NCI-H2081 treated with DMSO at 0.1 percent for 48 hours (cell line): ENCODE measurements at places on chromosomes 7 and 10.

DNA sequence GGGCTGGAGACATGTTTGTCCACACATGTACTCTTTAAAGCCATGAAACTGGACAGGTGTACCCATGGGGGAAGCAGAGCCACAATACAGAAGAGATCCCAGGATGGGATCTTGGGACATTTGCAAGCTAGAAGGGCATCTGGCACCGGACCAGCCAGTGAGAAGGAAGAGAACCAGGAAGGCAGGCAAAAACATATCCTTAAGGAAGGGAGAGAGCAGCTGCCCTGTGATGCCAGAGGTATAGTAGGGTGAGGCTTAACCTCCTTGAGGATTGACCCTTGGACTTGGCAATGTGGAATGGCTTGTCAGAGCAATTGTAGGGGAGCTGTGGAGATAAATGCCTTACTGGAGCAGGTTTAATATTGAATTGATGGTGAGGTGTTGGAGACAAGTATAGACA lies 17.9 kb upstream of the SUV39H2 start:
- DNase-seq: no peak

- DNase-seq: no peak
Measured at GRCh38 chr10:88689366-88689765, 16.7 kb upstream of the LIPK start.

DNA sequence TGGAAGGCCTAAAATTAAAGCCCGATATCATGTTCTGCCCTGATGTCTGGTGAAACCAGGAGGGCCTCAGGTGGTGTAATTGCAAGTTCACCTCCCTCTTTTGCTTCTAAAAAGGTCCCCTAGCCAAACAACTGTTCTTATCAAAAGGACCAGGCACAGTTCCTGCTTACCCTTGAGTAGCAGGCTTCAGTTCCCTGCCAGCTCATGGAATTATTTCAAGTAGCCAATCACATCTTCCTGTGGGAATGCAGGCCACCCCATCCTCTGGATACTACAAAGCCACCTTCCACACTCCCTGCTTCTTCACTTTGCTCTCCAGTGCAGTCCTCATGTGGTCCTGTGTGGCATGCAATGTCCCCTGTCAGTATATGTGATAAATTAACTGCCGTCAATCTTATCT lies 97.7 kb upstream of the GALNT17 start:
- DNase-seq: no peak

DNA sequence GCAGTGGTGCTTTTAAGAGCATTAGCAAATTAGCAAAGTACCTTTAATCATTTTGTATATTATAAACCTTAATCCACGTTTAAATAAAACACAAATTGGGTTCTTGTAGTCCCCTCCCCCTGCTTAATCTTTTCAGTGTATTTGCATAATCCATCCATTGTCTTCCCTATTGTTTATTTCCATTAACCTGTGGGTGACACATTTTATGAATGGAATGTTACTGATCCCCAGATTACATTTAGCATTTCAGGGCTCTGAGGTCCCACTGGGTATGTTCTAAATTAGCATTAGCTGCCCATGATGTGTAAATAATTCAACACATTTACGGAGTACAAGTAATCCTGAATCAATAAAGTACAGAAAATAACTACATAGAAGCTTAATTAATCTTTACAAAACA lies 138.4 kb upstream of the FEZF1 start:
- no peak for DNase-seq

- peak; percentile 84 for DNase-seq
Measured at GRCh38 chr7:2353936-2354185, 766 bp upstream of the EIF3B start.

DNA sequence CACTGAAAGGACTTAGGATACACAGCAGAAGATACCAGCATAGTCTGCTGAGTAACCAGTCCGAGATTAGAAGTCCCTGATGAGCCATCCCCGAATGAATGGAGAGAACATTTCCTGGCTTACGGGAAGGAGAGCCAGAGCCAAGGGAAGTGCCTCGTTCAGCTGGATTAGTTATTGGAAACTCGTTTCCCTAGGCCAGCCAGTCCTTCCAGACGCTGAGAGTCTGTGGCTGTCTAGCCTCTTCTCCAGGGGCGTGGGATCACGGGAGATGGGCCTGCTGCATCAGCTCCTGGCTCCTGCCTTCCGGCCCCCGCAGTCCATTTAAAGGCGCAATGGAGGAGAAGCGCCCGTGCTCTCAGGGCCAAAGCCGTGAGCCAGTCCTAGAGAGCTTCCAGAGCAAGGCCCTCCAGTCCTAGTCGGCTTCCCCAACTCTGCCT lies 712.8 kb downstream of the PARD3 start:
- DNase-seq: no peak

- no peak for DNase-seq
Measured at GRCh38 chr7:38744746-38745145, 113.6 kb upstream of the AMPH start.

DNA sequence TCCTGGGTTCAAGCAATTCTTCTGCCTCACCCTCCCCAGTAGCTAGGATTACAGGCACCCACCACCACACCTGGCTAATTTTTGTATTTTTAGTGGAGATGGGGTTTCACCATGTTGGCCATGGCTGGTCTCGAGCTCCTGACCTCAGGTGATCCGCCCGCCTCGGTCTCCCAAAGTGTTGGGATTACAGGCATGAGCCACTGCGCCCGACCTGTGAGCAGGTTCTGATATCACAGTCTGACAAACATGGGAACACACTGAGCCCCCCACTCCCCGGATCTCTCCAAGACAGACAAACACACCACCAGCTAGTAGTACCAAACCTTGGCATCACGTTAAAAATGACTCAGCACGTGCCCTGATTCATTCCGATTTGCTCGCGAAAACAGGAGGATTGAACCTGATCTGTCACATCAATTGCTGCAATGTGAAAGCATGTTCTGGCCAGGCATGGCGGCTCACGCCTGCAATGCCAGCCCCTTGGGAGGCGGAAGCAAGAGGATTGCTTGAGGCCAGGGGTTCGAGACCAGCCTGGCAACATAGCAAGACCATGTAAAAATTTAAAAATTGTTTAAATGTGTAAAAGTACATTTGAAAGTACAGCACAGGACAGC lies 106.5 kb downstream of the SMURF1 start:
- no peak for DNase-seq

DNA sequence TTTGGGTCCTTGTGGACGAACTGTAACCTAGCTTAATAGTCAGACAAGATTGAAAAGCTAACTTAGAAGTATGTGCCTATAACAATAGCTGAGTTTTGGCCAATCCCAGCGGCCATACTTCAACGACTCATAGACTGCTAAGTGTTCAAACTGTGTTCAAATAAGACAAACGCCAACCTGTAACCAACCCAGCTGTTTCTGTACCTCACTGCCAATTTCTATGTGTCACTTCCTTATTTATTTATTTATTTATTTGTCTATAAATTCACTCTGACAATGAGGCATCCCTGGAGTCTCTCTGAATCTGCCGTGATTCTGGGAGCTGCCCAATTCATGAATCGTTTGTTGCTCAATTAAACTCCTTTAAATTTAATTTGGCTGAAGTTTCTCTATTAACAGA lies 21.7 kb downstream of the ST8SIA6 start:
- DNase-seq: no peak

DNA sequence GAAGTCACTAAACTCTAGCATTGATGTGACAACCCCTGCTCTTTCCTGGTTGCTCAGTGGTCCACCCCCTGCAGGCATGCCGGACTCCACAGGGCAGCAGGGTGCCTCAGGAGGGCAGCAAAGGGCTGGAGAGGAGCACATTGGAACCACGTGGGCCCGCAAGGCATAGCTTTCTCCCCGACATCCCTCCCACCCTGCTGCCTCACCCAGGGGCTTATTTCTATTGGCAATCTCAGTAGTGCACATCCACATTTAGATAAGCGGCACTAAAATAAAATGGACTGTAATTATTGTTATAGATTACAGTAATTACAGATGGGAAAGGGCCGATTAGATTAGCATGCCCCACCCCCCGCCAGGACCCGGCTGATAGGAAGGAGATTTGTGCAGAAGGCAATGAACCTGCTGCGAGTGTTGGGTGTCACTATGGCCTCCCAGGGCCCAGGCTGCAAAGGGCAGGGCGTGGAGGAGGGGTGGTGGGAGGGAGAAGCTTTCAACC lies 580.1 kb downstream of the GRID1 start:
- no peak for DNase-seq

- DNase-seq: no peak
Measured at GRCh38 chr10:9824631-9825071, 1193.0 kb upstream of the CELF2 start.

DNA sequence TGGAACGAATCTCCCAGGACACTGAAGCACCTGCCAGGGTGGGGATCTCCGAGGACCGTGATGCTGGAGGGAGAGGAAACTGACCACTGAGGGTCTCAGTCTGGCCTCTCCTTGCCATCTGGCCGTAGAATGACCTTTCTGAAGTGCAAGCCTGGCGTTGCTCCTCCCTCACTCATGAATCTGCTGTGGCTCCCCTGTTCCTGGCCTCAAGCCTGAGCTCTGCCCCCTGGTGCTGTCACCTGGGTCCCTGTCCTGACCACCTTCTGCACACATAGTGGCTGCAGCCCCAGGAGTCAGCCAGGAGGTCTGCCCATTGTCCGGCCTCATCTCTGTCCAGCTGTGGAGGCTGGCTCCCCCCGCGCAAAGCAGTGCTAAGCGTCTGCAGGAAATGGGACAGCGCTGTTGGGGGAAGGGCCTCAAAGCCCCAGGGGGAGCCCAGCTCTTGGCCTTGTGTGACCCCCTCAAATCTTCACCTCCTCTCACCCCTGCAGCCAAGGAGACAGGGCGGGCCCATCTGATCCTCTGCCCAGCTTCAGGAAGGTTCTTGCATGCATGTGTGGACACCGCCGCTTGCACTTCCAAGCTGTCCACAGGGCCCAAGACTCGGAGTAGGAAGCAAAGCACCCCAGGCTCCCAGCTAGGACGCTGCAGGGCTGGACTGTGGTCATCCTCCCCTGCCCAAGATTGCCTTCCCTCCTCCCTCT lies 65.7 kb downstream of the MYL10 start:
- DNase-seq: no peak

GRCh38 chr10:11167233-11167966 lies 149.7 kb downstream of the CELF2 start:
- DNase-seq: no peak

DNA sequence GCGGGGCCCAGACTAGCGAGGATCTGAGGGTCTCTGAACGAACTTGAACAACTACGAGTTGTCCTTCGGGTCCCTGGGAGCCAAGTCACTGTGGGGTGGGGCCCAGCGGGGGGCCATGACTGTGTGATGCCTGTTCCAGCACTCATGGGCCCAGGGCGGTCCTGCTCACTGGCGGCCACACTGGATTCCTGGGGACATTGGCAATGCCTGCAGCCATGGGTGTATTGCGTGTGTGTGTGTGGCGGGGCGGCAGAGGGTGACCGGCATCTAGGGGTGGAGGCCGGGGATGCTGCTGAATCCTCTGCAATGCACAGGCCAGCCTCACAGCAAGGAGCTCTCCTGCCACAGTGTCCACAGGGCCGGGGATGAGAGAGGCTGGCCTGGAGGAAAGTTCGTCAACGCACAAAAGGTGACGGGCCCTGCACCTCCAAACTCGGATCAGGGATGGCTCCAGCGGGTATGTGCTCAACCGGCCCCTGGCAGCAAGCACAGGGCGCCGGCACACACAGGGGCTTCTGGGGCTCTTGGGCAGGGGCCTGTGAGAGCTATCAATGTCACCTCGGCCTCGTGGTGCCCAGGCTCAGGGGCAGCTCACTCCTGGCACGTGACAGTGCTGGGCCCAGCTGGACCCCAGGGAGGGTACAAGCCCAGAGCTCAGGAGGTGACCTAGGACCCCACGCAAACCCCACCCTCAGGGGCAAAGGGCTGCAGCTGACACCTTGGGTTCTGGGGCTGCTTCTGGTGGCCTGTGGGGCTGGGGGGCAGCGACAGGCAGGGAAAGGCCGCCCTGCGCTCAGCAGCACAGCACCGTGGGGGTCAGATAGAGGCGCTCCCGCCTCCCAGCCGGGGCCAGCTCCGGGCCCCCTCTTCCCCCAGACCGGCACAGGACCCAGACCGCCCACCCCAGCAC lies 27.9 kb downstream of the PAPOLB start:
- DNase-seq: no peak
